Muscle of back (tissue), 13 donors: ENCODE measurements at places on chromosomes 7 and 10. TPM values are rescaled to one million over a fixed set of nuclear protein-coding genes. Genes with fewer than 3 reads are reported as not detected.

Gene TEX36
- not detected for polyA plus RNA-seq

DNA sequence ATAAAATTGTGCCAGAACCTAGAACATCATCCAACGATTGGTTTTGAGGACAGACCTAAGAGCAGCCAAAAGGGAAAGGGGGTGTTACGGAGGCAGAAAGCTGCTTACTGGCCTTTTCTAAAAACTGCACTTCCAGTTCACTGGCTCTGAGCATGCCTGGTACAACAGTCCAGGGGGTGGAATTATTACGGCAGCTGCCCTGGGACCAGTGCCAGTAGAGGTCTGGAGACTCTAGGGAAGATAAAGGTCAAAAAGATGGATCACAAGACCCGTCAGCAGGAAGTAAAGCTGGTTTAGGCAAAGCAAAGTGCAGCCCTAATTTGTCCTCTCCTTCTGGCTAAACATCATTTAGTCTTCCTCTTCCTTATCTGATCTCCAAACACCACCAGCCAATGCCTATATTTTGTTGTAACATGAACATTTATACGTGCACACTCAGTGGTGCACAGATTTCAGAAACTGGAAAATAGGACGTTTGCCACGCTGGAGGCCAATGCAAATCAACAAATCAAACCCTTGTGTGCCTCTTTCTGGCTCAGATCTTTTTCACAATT is 216.4 kb upstream of the DPP6 start:
- no peak for DNase-seq

DNA sequence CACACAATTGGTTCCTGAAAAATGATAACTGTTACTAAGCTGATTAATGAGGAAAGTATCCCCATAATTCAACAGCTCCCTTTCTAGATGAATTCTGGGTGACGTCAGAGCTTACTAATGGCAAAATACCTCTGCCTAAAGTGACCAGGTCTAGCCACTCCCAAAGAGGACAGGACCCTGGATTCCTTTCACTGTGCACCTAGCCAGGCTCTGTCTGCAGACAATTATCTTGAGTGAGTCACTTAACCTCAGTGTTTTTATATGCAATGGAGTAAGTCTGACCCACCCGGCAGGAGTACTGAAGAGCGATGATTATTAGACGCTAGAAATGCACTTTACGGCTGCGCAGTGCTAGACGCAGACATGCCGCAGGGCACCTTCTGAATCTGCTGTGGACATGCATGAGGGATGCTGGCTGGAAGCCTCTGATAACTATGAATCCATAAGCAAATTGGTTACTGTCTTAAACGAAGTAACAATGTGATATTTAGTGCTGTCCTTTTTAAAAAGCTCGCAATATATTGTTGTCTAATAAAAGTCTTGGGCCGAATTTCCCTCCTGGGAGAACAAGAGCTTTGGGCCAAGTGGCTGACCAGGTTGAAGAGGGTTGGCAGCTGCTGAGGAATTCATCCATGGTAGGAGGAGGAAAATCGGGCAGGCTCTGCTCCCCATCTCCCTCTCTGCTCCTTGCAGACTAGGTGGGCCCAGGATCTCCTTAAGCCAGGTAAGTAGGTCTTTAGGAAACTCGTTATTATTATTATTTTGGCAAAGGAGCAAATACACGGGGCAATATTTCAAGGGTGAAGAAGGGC is 4.6 kb upstream of the INPP5A start:
- DNase-seq: no peak

DNA sequence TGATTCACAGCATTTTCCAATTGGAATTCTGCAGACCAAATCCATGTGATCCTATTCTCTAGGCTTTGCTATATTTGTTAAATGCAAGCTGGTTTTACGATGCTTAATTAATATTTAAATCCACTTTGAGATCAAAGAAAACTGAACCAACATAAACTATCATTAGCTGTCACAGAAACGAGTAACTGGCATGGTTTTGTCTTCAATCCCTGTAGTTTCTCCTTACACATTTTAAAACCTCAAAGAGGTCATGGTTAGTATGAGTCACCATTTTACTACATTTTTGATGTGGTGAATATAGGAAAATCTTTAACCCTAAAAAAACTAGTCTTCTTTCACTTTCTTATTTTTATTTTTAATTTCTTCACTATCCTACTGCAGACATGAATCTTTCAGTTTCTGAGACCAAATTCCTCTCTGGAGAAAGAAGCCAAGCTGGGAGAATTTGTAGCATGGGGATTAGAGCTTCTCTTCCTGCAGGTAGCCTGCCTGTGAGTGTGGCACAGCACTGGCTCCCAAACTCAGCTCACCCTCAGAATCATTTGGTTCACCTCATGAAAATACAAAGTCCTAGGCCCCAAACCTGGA is 8.7 kb upstream of the LIPM start:
- DNase-seq: no peak

DNA sequence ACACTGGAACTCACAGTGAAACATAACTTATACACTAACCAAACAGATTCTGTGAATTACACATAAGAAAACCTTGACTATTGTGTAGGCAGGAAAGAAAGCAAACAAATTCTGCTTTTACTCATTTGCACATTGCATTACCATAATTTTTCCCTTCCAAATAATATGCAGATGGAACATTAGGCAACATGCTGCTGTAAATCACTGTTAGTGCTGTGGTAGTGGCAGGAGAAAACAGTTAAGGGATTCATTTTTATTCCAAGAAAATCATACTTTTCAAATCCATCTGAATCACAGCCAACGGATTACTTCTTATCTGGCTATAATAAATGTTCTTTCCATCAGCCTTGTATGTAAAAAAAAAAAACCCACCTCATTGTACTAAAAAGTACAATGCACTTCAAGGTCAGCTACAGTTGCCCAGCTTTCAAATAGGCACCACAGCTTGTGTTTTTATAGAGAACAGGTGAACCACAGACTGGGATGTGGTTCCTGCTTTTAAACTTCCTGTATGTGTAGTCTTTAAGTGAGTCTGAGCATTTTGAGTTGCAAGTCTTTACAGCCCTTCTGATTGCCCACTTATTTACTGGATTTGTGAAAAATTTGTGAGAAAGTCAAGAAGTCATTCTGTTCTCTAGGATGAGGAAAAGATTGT is 590.0 kb upstream of the SEMA3D start:
- DNase-seq: peak; percentile 51

Gene FGL2
- 26.8 TPM for polyA plus RNA-seq

DNA sequence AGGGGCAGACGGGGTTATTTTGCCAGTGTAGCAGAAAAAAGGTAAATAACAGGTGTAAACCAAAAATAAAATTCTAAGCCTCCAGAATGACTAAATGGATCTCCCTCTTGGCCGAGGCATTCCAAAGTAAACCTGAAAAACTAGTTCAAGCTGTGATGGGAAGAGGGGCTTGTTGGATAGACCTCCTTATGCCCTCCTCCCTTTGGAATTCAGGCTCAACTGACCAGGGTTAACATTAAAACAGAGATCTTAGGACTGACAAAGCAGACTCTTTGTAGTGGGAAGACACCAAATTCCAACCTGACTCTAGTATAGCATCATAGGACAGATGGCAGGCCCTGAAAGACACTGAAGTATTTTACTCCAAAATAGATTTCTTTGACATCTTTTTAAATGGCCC is 113.8 kb upstream of the ITGB1 start:
- DNase-seq: no peak

GRCh38 chr10:3413937-3414666 is 241.5 kb upstream of the PITRM1 start:
- DNase-seq: no peak

DNA sequence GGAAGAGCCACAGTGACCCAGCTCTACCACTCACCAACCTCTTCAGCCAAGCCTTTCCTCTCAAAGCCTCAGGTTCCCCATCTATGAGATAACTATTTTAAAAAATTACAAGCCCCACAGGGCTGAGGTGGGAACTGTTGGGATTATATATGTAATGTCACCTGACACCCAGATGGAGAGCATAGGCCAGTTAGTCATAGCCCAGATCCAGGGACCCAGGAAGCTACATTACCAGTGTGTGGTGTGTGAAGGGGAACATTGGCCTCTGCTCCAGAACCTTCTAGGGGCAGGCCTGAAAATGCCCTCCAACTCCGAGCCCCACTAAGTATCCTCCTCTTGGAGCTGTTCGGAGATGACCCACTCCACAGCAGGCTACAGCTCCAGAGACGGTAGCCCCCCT is 162.4 kb downstream of the NRF1 start:
- DNase-seq: no peak

- DNase-seq: no peak
These were observed 91.0 kb upstream of the GPR26 start for GRCh38 chr10:123575105-123575504.

Gene CPN1
- polyA plus RNA-seq: not detected

- peak; percentile 2 for DNase-seq
These were observed 154.6 kb upstream of the POT1 start for GRCh38 chr7:125084196-125084595.

- no peak for DNase-seq
These were observed 25.1 kb downstream of the CDK14 start for GRCh38 chr7:90621125-90621746.

GRCh38 chr10:129772468-129773358 is 191.4 kb downstream of the EBF3 start:
- no peak for DNase-seq

Gene ZSWIM8
- 68.9 TPM for polyA plus RNA-seq

DNA sequence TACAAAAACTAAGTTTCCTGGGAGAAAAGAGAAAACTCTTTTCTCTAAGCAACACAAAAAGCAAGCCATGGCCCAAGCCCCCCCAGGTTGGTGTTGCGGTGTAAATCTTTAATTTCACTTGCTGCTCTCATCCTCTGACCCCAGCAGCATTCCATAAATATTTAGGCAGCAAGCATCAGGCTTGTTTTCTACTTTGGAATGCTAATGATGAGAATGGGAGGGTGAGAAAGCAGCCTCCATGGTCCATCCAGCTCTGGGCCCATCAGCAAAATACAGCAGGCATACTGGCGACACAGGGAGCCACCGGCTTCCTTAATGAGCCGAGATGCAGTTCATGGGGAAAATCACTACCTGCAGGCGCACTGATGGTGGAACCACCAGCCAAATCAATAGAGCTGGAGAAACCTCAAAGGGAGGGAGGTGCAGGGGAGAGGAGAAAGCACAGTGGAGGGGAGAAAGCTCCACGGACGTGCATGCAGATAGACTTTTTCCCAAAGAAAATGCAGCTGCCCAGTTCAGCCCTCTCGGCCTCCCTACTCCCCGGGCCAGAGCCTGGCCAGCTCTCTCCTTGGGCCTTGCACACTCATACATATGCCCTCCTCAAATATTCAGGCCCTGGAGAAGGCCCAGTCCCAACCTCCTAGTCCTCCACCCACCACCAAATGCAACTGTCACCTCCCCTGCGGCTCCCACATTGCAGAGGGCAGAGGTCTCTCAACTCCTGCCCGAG is 131.9 kb downstream of the GRID1 start:
- no peak for DNase-seq

- DNase-seq: no peak
These were observed at the start of gene ACHE for GRCh38 chr7:100895701-100895955. Gene ACHE (minus strand): TSS chr7:100895888. CDS start chr7:100894232, 1,656 bp downstream.

DNA sequence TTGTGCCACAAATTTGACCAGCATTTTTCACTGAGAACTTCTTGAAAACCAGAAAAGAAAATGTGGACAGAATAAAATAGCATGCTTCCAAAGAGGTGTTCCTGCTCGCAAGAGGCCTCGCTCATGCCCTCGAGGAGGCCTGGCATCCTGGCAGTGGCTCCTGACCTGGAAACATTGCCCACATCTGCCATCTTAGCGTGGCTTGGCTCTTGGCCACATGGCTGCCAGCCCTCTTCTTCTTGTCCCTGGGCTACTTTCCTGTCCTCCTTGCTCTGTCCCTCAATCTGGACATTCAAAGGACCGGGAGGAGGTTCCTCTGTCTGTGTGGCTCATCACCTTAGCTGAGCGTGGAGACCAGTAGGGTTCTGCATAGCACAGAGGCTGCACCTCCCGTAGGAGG is 131.6 kb upstream of the TMEM72 start:
- DNase-seq: no peak

Gene TMUB1
- 25.3 TPM for polyA plus RNA-seq

GRCh38 chr7:5436003-5436678 is 12.5 kb upstream of the TNRC18 start:
- DNase-seq: no peak

Gene ARMS2
- 0.21 TPM for polyA plus RNA-seq

DNA sequence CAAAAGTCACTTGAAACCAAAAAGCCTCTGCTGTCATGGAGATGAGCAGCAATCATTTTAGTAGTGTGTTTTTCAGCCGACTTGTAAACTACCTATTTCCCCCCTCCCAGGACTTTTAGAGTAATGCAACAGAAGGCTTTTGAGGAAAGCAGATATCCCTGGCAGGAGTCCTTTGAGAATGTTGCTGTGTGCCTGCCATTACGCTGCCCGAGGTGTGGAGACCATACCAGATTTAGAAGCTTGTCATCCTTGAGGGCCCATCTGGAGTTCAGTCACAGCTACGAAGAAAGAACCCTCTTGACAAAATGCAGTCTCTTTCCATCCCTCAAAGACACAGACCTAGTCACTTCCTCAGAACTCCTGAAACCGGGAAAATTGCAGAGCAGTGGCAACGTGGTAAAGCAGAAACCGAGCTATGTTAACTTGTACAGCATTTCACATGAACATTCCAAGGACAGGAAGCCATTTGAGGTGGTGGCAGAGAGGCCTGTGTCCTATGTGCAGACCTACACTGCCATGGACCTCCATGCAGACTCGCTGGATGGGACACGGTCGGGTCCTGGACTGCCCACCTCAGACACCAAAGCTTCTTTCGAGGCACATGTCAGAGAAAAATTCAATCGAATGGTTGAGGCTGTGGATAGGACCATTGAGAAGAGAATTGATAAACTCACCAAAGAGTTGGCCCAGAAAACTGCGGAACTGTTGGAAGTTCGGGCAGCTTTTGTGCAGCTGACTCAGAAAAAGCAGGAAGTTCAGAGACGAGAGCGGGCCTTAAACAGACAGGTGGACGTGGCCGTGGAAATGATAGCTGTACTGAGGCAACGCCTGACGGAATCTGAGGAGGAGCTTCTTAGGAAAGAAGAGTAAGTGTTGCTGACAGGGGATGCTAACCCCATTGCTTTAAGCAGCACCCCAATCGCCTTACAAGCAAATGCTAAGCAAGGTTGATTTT is 2.2 kb downstream of the ZNF365 start:
- DNase-seq: no peak

DNA sequence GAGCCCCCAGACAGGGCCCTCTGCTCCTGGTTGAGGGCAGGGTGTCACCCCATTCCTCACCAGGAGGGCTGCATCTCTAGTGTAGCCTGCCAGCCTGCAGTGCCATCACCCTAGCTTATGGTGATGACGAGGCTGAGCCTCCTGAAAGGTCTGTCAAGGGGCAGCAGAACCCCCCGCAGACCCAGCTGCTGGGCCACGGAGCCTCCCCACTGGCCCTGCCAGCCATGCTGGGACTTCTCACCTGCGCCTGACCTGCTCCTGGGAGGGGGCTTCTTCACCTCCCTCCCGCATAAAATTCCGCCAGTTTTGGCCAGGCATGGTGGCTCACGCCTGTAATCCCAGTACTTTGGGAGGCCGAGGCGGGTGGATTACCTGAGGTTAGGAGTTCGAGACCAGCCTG is 40.4 kb upstream of the RASGEF1A start:
- DNase-seq: no peak
